T1000 (cell line): ENCODE measurements at places on chromosomes 12 and 14.

DNA sequence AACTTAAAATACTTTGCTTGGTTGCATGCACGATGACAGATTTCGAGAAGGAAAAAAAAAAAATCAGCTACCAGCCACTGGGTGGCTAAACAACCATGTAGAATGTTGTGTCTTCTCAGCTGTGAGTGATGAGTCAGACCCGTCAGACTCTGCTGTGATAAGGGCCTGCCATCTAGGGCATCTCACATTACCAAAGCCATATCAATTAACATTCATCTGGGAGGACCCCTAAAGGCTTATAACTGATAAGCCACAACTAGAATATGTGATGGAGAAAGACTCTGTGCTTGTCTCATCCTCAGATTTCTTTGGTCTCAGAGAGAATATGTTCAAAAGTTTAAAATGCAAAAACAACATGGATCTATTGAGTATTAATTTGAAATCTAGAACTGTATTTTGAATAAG lies 111.5 kb downstream of the PAX9 start:
- DNase-seq, result no peak

DNA sequence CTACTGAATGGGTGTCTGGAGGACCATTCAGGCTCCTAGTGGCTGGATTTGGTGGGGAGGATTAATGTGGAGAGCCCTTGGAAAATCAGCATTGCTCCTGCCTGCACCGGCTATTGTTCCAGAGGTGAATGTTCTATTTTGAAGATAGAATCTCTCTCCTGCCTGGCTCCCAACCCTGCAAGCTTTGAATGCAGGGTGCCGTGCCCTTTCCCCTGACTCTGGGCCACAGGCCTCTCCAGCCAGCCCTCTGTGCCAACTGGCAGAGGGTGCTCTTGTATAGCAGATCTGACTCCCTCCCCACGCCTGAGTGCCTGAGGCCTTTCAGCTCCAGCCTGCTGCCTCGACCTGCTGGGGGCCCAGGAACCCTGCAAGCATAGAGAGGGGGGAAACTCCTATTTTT lies 106.8 kb downstream of the TMEM260 start:
- no peak for DNase-seq

DNA sequence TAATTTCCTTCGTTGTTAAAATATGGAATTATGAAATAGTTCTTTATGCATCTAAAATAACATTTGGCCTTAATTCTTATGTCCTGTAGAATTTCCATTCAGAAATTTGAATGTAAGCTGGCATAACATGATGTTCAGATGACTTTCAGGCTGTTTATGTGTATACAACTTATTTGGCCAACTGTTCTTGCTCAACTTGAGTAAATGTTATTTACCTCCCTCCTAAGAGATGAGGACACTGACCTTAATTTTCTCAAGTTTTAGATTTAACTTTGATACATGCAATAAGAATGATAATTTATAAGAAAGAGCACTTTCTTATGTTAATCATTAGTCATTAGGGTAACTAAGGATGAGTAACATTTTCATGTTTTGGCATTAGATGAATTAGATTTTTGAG lies 365.4 kb downstream of the AEBP2 start:
- no peak for DNase-seq

- DNase-seq, result no peak
Observed at GRCh38 chr12:93089805-93090569, 160.9 kb upstream of the EEA1 start.

DNA sequence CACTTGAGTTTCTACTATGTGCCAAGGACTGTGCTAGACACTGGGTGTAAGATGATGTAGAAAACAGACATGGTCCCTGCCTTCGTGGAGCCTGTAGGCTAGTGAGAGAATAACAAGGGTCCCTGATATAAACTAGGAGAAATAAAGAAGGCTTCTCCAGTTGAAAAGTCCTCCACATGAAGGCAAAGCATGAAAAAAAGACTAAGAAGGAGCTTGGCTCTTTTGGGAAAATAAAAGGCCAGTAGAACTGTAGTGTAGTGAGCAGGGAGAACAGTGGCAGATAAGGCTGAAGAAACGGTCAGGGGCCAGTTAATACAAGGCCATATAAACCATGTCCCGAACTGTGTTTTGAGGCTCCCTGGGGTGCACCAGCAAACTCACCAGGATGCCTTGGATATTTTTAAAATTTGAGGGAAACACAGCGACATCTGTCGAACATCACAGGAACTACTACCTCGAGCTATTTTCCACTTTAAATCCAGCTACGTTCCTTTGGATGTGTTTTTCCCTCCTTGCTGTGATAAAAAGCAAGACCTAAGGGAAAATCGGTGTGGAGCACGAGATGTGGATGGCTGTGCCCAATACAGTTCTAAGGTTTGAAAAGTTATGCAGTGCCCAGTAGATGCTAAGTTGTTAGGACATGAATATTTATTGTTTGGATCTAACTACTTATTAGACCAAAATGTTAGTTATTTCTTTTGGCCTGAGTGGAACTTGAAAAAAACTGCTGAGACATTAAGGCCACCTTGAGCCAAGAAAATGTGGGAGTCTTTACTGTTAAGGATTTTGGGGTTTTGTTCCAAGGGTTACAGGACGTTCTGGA lies 8.5 kb upstream of the CFL2 start:
- peak; percentile 24 for DNase-seq

DNA sequence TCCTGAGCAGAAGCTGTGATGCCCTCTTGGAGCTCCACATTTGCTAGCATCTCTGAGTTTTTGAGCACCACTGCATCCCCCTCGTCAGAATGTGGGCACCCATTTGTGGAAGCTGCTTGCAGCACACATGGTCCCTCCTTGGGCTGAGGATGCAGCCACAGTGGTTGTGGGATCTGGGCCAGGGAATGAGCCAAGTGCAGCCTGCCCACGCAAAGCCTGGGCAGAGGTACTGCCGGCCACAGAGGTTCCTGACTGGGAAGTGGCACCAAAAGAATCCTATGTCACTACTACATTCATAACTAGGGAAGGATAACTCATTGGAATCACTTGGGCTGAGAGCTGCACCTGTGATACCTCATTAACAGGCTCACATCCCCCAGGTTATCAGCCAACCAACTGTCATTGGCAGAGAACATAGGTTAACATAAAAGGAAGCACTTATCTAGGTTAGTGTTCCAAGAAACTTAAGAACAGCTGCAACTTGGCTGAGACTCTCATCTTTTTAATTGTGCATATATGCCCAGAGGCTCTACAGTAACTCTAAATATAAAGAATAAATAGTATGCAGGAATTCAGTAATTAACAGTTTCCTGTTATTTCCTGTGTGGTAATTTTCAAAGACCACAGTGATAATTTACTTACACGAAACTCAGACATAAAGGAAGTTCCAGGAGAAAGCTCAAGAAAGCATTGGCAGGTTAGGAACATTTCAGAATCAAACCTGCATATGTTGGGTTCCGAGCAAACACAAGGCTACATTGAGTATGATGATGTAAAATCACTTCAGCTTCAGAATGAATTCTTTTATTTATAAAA lies 145.3 kb downstream of the BCAT1 start:
- no peak for DNase-seq

DNA sequence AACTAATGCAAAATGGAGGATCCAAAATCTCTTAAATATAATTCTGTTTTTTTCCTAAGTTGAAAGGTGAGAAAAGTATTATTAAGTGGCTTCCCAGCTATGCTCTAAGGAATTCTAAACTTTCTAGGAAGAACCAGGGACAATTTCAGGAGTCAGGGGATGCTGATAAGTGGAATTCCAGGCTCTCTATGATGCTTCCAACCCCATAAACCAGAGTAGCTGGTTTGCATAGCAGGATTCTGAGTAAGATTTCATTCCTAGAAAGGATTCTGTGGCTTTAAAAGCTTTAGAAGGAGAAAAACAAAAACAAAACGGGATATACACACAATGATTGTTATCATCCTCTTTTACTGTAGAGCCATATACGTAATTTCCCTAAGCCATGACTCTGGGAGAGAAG lies 93.9 kb downstream of the SLC16A7 start:
- no peak for DNase-seq

DNA sequence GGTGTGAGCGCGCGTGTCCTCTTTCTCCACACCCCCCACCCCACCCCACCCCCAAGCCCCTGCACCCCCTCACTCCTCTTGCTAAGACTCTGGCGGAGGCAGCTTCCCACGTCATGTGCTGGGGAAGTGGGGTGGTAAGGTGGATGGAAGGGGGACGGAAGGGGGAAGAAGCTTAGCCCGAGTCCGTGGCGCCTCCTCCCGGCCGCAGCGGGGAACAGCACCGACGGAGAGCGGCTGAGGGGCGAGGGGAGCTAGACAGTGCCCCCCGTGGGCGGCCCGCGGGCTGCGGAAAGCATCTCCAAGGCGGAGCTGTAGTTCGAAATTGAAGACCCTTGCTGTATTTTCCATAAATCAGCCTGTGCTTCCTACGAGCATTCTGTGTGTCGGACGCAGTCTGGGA lies 588 bp upstream of the GRIN2B start:
- DNase-seq, result no peak

DNA sequence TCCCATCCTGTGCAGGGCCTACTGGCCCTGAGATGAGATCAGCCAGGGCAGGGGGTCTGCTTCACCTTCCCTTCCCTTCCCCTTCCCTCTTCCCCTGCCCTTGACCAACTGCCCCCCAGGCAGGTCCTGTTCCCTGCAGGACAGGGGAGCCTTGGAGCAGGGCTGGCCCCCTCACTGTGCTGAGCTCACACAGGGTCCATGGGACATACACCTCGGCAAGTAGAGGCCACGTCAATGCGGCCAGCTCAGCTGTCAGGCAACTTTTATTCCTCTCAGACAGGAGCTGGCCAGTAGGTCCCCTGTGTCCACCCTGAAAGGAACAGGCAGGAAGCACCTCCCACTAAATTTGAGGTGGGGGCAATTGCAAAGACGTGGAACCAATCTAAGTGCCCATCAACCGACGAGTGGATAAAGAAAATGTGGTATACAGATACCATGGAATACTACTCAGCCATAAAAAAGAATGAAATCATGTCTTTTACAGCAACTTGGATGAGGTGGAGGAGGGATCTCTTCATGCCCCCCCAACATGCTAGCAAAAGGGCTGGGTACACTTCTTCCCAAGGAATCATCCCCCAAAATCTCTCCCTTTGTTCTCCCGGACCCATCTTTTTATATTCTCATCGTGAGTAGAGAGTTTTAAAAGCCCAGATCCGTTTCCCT lies 148.7 kb downstream of the BCL11B start:
- DNase-seq, result no peak

DNA sequence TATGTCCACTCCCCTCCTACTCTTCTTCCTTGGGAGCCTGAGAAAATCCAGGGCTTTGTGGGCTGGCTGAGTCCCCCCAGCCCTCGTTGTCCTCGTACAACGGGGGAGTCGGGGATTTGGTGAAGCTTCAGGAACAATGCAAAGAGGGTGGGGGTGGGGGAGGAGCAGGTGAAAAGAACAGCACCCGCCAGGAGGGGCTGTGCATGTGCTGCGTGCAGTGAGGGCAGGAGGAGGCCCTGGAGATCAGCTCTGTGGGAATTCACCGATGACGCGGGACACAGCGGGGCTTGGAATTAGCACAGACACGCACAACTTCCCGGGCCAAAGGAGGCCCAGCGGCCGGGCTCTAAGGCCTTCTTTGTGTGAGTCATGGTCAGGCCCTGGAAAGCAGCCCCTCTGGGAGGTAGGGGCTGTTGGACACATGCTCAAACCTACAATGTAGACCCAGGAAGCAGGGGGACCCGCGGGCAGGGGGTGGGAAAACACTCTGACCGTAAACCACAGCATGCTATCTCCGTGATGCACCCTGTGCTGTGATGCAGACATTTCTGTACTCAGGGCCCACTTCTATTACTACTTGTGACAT lies 32.8 kb downstream of the RBM19 start:
- no peak for DNase-seq

GRCh38 chr12:117155278-117156060 lies 34.8 kb downstream of the FBXO21 start:
- no peak for DNase-seq

- DNase-seq, result no peak
Observed at GRCh38 chr12:121217063-121217462, 7.1 kb downstream of the P2RX4 start.

- no peak for DNase-seq
Observed at GRCh38 chr12:93163260-93164036, 214.3 kb upstream of the NUDT4 start.

DNA sequence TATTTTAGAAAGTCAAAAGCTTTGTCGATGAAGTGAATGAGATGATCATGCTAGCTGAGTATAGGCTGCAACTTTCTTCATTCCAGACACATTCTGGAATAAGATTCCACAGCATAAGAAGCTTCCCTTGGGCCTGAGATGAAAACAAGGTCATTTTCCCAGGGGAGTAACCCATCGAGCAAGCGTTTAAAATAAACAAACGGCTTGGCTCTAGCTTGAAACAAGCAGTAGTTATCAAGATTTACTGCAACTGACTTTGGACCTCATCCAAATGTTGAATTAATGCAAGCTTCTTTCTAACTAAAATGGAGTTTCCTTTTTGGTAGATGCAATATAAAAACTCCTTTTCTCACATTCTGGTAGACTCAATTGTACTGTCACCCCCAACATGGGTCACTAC lies 23.0 kb downstream of the KCNJ8 start:
- DNase-seq, result peak; percentile 2

GRCh38 chr14:63045234-63045611 lies at the start of gene KCNH5:
Gene KCNH5 (minus strand): TSS chr14:63045458. CDS start chr14:63045186, 272 bp downstream.
- DNase-seq, result peak; percentile 73

- DNase-seq, result no peak
Observed at GRCh38 chr12:76784600-76785051, 20.7 kb downstream of the ZDHHC17 start.

GRCh38 chr14:54509546-54510501 lies at the start of gene CGRRF1:
Gene CGRRF1 (plus strand): TSS chr14:54509906. CDS start chr14:54509960, 54 bp downstream.
- DNase-seq, result peak; percentile 98

GRCh38 chr12:16542586-16542985 lies 63.4 kb downstream of the LMO3 start:
- no peak for DNase-seq

DNA sequence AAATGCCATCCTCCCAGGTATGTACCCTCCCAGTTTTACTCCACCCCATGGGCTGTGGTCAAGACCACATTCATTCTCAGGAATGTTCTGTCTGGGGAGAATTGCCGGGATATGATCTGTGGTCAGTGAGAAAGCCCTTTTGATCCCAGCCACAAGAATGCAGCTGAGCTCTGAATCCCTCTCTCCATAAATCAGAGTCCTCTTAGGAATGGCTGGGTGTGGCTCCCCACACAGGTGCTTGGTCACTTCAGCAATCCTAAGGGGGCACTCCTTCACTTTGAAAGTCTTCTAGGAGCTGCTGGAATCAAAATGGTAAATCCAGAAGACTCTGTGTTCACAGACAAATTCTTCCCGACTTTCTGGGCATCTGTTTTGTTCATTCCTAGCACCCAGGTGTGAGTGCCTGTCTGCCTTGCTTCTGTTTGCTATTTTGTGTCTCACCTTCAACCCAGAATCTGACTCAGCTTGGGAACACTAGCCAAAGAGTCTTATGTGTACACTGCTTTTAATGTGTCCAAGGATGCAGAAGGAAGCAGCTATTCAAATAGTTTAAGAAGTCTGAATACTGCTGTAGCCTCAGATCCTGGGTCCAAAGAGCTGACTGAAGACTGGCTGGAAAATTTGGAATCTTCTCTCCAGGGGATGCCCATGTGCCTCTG lies 144.6 kb upstream of the CDKN3 start:
- peak; percentile 41 for DNase-seq

DNA sequence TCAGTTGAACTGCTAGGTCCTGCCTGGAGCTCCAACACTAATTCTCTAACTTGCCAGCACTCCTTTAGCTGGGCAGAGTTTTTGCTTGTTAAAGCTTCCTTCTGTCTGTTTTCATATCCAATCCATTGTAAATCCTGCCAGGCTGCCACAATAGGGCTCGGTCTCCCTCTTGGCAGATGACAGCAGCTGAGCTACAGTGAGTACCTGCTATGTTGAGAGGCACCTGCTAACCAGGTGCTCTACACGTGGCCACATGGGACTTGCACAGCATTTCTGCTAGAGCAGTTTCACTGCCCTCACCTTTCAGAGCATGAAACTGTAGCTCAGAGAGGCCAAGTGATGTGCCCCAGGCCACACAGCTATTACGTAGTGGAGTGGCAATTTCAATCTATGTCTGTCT lies 106.6 kb upstream of the NOS1 start:
- DNase-seq, result no peak
